ENCODE measurements at places on chromosomes 16 and 17.

DNA sequence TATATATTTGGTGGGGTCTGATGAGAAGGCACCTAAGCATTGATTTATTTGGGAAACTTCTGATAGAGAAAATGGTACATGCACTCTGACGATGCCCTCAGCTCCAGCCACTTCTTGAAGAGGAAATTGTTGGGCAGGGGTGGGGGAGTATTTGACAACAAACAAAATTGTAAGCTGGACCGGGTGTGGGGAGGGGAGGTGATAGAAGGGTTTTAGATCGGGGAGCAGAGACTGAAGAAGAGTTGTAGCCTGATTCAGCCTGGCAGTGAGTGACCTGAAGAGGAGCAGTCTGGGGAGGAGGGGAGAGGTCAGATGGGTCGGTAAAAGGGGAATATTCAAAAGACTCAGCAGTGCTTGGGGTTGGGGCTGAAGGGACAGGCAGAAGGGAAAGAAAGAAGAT is 2284.7 kb downstream of the TP53TG3F start:
- no peak for DNase-seq

- no peak for DNase-seq
Measured at GRCh38 chr17:28738680-28739384, 5.0 kb upstream of the TRAF4 start.

DNA sequence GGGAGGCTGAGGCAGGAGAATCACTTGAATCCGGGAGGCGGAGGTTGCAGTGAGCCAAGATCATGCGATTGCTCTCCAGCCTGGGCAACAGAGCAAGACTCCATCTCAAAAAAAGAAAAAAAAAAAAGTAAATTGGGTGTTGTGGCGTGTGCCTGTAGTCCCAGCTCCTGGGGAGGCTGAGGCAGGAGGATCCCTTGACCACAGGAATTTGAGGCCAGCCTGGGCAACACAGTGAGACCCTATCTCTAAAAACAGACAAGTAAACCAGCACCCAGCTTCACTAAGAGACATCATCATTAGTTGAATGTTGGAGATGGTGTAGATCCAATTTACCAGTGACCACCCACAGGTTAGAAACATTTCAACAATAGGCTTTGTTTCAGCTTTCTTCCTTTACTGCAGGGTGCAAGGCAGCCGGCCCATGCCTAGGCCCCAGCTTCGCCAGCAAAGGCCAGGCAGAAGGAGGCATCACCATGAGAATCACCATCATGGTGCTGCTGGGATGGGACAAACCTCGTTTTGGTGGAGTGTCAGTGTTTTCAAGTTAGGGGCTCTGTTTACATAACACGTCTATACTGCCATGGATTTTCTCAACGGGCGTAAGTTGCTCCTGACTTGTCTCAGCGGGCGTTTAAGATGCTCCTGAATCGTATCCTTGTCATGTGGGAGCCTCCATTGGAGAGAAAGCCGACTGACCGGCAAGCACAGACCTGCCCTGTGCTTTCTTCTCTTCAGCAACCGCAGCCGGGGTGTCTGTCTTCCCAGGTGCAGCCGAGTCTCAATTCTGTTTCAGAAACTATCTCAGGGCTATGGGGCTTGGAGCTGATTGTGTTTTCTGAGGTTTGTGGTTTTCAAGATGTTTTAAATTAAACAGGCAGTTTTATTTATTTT is 7.3 kb downstream of the TCF25 start:
- DNase-seq = no peak

DNA sequence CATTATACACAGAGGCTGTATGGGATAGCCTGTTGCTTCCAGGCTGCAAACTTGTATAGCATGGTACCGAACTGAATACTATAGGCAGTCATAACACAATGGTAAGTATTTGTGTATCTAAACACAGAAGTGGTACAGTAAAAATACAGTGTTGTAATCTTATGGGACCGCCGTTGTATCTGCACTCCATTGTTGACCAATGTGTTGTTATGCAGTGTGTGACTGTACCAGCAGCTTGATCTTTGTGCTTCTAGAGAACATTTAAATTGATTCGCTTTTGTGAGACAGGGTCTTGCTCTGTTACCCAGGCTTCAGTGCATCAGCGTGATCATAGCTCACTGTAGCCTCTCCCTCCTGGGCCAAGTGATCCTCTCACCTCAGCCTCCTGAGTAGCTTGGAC is 31.5 kb downstream of the WWOX start:
- DNase-seq = no peak

- no peak for DNase-seq
Measured at GRCh38 chr17:7606280-7606679, 8.4 kb downstream of the FXR2 start.

GRCh38 chr17:40461732-40462342 is 18.6 kb downstream of the IGFBP4 start:
- no peak for DNase-seq

- DNase-seq = no peak
Measured at GRCh38 chr17:37092701-37093100, 143.9 kb downstream of the AATF start.

- DNase-seq = no peak
Measured at GRCh38 chr16:72807245-72807644, 240.7 kb downstream of the ZFHX3 start.

DNA sequence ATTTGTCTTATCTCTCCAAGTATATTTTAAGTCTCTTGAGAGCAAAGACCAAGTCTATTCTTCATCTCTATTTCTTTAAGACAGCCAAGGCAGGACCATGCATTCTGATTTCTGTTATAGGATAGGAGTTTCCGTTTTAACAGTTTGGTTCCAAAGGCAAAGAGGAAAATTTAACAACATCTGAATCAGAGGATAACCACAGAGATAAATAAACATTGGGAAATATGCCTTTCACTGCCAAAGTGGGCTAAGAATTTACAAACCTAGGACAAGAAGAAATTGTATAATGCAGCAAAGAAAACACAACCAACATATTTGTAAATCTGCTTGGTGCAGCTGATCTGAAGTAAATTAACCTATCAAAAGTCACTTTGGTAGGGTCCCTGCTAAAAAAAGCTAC is 37.7 kb downstream of the USP32 start:
- DNase-seq = peak; percentile 78

- no peak for DNase-seq
Measured at GRCh38 chr17:80929449-80929848, 62.2 kb upstream of the CHMP6 start.

GRCh38 chr17:61205931-61206330 is 193.7 kb upstream of the TBX2 start:
- no peak for DNase-seq

DNA sequence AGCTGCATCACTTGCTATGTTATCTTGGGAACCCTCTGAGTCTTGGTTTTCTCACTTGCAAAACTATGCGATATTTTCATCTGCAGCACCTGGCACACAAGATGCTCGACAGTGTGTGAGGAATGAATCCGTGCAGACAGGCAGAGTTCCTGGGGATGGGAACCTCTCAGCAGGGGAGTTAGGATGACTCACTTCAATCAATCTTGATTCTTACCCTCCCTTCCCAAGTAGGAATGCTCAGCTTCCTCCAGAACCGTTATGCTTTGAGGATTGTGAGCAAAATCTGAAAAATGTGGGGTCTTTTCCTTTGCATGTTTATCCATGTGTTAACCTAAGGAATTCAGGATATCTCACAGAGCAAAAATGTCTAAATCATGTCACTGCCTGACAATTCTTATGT is 68.9 kb upstream of the HNF1B start:
- no peak for DNase-seq

- DNase-seq = no peak
Measured at GRCh38 chr17:688100-688989, 26.3 kb downstream of the VPS53 start.

- DNase-seq = no peak
Measured at GRCh38 chr17:12406623-12407215, 259.0 kb upstream of the MYOCD start.

DNA sequence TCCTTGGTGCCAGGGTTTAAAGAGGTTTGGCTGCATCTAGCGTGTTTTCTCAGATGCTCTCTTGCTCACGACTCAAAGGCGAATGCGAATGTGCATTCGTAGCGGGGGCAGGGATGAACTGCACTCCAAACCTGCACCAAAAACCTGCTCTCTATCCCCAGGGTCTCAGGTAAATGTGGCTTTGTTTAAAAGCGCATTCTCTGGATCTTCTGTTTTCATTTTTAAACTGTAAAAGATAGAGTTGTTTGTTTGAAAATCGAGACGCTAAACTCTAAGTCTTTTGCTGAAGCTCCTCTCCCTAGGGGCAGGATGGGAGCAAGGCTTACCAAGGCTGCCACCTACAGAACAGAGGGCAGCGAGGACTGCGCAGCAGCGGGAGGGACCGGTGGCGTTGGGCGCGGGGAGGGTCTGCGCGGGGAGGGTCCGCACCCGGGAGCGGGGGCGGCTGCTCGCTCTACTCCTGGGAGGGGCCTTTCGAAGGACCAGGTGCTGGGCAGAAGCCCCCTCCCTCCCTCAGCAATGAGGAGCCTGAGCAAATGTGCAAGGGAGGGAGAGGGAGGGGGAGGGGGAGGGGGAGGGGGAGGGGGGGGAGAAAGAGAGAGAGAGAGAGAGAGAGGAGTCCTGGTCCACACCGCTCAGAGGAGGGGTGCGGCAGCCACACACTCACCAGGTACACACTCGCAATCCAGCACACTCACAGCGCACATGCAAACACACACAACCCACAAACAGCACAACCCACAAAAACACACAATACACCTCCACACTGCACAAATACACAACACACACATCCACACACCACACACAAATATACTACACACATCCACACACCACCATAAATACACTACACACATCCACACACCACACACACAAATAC is 142.8 kb downstream of the GRIN2A start:
- DNase-seq = peak; percentile 3
